ENCODE measurements at places on chromosomes 7 and 10. TPM values are rescaled to one million over a fixed set of nuclear protein-coding genes. Genes with fewer than 3 reads are reported as not detected.

DNA sequence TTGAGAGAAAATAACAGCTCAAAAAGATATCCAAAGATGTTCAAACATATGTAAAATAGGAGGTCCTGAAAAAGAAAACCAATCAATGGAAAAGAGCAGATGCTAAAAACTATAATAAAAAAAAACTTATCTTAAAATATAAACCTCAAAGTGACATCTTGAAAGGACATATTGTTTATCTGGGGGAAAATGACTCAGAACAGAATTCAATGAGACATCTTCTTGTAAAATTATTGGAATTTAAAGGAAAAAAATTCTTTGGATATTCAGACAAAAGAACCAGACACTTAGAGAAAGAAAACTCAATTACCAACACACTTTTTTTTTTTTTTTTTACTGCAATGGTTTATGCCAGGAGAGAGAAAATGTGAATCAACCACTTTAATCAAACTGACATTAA is 58.9 kb downstream of the NAMPT start:
- DNase-seq = no peak

DNA sequence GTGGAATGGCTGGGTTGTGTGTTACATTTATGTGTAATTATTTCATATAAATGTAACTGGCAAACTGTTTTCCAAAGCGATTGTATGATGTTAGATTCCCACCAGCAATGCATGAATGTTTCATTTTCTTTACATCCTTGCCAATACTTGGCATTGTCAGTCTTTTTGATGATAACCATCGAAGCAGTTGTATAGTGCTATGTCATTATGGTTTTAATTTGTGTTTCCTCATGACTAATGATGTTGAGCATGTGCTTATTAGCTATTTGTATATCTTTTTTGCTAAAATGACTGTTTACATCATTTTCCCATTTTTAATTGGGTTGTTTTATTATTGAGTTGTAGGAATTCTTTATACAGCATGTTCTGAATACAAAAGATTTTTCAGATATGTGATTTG is 22.3 kb downstream of the AHCYL2 start:
- no peak for DNase-seq

DNA sequence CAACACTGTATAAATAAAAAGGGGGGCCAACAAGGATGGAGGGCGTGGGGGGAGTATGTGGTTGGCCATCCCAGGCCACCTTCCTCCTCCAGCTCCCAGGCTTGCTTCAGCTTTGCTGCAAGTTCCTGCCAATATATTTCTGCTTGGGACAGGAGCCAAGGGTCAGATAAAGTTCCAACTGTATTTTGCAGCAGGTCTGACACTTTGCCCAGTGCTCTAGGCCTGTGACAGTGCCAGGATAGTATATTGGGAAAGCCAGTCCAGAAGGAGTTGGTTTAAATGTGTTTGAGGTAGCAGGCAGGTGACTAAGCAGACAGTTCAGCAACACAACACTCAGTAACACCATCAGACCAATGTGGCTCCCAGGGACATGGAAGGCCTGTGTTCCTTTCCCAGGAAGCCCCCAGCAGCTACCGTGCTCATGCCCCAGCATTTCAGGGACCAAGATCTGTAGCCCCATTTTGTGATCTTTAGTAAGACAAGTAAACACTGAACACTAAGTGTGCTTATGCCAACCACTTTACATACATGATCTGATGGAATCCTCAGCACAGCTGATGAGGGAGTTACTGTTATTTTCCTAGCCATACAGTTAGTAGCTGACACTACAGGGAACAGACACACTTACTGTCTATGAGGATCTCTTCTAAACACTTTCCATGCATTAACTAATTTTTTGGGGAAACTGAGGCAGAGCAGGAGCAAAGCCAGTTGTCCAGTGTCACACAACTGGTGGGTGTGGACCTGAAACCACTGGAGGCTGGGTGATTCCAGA is 38.9 kb downstream of the DNAJB12 start:
- no peak for DNase-seq

DNA sequence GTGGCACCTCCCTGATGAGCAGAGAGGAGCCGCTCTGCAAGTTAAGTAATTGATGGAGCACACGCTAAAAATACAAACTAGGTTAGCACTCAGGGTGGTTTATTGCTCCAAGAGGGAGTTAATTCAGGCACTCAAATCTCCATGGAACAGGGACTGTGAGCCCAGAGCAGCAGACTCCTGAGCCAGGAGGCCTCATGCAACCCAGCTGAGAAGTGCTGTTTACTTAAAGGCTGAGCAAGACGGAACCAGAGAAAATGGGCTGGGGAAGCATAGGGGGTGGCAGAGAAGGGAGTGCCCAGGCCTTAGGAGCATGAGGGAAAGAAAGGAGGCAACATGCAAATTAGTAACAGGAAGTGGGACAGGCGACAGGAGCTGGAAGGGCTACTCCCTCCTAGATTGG is 174.1 kb downstream of the KCNMA1 start:
- DNase-seq = no peak

- no peak for DNase-seq
Measured at GRCh38 chr7:21472029-21472428, 44.1 kb downstream of the SP4 start.

DNA sequence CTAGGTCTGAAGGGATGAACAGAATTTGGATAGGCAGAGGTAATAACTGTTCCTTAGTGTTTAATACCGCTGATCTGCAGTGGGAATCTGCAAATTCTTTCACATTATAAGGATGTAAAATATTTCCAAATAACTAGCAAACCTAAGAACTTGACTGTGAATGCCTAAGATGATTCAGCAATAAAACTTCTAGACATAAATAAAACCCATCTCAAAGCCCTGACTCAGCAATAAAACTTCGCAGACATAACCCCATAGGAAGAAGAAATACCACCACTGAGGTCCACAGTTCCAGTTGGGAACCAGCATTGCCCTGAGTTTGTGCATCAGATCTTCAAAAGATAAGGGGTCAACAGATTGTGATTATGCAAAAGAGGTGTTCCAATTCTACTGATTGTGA is 354.2 kb downstream of the GFRA1 start:
- DNase-seq = no peak

DNA sequence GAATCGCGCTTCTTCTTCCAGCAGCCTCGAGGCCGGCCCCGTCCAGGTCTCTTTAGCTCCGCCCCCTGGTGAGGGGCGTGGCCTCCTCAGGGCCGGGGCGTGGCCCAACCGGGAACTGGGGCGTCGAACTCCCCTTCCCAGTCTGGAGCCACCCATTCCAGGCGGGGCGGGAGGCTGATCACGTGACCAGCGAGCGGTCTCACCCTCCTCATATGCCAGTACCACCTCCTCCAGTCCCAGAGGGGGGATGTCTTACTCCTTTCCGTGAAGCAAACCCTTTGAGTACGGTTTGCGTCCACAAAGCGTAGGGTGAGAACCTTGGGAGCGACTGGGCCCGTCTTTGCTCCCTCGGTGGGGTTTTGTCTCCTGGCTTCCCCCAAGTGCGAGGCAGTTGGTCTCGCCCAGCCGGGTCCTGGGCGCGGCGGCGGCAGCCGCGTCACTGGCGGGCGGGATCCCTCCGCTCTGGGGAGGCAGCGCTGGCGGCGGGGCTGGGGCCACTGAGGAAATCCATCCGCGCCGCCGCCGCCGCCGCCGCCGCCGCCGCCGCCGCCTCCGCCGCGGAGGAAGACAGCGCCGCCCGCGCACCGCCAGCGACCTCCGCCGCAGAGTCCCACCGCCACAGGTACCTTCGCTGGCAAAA is at the start of gene GNB2:
Gene GNB2, plus strand, starts transcription at position 439 of the 640 bp plus-strand sequence. CDS start 2,526 bp downstream, outside the sequence.
- DNase-seq = peak; percentile 100

- no peak for DNase-seq
Measured at GRCh38 chr7:147774461-147774860, 816.1 kb upstream of the C7orf33 start.

DNA sequence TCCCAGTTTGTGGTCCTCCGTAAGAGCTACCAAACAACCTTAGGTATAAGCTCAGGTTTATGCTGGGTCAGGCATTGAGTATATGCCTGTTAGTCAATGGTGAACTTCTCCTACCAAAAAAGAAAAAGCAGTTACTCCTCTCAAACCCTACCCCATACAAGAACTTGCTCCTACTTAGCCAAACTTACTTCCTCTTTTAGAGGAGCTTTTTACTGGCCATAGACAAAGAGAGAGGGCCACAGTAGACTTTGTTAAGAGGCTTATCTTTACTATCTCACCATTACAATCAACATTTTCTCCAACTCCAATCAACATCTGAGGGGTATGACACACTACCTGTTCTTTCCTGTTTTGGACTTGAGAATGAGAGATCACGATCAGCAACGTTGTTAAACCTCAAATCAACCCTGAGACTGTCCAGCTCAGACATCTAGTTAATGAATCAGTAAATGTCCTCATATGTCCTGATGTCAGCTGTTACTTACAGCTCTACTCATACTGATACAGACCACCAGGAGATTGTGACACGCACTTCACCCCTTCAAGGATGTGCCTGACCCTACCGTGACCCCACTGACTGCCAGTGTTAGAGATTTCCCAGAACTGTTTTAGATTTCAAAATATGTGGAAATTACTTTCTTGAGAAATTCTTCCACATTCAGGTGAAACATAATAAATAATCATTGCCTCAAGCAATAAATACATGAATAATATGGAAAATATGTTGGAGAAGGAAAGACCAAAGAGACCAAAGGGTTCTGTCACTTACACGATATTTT is 18.4 kb upstream of the CCDC71L start:
- peak; percentile 75 for DNase-seq

- peak; percentile 87 for DNase-seq
Measured at GRCh38 chr7:100837099-100837836, 9.9 kb upstream of the EPHB4 start.

DNA sequence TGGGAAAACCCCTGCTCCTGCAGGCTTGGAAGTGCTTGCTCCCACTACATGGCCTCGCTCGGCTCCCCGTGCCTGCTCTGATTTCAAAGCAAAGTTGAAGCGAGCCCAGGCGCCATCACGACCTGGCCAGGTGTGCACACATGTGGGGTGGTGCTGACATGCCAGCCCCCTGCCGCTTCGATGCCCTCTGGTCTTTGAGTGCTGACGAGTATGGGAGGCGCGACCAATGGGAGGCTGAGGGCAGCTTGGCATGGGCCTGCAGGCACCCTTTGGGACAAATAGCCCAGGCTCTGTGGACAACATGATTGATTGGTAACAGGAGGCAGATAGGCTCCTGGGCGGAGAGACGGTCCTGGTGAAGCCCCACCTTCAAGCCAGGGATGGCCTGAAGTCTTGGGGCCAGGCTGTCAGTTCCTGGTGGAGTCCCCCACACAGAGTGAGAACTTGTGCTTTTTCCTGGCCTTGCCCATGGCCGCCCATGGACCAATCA is 252.4 kb upstream of the SEMA3A start:
- no peak for DNase-seq

DNA sequence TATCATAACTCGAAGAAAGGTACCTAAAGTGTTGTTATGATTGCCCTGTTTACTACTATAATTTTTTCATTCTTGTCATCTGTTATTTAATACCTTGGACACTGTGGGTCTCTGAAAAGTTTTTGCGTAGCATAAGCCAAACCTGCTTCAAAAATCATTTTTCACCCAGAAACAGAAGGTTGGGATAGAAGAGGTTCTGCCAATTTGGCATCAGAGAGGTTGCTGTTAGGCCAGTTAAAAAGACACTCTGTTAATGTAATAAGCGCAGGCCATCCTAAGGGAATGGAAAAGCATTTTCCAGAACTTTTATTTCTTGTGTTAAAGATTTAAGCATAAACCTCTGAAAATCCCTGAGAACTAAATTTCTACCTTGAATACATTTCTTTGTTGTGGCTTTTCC is 212.2 kb downstream of the BMPER start:
- DNase-seq = no peak

GRCh38 chr7:76086070-76086469 is 38.2 kb downstream of the MDH2 start:
- DNase-seq = no peak

DNA sequence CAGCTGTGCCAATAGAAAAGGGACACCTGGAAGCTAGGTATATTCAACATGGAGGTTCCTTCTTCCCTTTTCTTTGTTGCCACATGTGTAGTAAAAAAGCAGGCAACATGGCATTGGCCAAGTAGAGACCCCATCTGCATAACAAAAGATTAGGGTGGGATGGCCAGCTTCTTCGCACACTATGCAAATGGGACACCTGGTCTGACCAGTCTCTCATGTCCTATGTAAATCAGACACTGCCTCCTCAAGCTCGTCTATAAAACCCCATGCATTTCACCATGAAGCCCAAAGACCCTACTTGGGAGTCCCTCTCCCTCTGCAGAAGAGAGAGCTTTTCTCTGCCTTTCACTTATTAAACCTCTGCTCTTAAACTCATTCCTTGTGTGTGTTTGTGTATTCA is 53.9 kb downstream of the MYL10 start:
- DNase-seq = no peak

GRCh38 chr10:118214776-118215175 is 127.3 kb downstream of the FAM204A start:
- no peak for DNase-seq

DNA sequence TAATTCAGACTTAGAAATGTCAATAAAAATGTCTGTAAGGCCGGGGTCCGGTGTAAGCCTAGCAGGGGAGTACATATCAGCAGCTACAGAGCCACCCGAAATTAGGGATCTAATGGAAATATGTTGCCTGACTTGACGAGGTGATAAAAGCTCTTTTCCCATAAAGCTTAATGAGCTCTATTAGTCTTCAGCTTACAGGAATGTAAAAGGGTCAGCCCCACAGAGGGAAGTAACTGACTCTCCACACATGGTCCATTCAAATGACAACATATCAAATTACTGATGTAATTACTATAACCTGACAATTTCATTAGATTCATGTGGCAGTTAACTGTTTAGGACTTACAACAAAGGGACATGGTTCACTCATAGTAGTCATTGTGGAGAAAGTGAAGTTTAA is 62.3 kb downstream of the ATE1 start:
- DNase-seq = no peak

Gene VENTX
- total RNA-seq = 0.55 TPM

Gene LRIT1
- total RNA-seq = not detected

Gene CPA4
- total RNA-seq = not detected

Gene ASB10
- total RNA-seq = not detected

Gene BAMBI
- total RNA-seq = 18.7 TPM

Gene HIP1
- 13.7 TPM for total RNA-seq

Gene NOD1
- 7.1 TPM for total RNA-seq

Gene MSS51
- 1.3 TPM for total RNA-seq

Gene NKX1-2
- 0.04 TPM for total RNA-seq

All from K562 (cell line).